ENCODE measurements at places on chromosomes 2 and 18.

GRCh38 chr18:35620765-35621164, 39.2 kb downstream of the GALNT1 start:
- DNase-seq: peak; percentile 17

DNA sequence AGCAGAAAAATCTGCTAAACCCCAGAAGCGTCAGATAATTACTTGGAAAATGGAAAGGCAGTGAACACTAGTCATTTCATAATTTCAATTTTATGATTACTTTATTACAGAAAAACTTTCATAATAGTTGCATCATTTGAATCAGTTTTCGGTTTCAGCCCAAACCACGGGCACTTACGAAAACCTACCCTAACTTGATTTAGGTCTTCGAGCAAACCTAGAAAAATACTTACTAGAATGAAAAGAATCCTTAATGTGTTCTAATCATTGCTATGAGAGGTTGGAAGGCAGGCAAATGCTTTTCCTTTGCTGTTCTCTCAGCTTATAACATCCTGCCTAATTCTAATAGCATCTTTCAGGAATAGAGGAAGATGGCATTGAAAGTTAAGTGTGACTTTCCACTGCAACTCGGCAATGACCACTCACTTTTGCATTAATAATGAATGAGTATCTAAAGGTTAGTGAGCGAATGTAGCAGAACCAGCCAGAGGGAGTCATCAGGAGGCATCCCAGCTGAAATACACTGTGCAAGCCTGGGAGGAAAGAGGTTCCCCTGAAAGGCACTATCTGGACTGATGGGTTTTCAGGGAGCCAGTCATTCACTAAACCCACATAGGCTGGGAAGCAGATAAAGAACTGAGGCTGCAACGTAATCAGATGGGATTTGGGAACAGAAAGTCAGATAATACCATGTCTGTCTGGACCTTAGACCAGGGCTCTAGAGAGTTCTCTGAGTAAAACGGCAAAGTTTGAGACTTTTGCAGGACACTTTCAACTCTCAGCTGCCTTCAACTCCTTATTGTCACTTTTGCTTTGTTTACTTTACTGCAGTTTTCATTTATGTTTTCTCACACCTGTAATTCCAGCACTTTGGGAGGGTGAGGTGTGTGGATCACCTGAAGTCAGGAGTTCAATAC, 520.8 kb downstream of the RNF144A start:
- DNase-seq: no peak

DNA sequence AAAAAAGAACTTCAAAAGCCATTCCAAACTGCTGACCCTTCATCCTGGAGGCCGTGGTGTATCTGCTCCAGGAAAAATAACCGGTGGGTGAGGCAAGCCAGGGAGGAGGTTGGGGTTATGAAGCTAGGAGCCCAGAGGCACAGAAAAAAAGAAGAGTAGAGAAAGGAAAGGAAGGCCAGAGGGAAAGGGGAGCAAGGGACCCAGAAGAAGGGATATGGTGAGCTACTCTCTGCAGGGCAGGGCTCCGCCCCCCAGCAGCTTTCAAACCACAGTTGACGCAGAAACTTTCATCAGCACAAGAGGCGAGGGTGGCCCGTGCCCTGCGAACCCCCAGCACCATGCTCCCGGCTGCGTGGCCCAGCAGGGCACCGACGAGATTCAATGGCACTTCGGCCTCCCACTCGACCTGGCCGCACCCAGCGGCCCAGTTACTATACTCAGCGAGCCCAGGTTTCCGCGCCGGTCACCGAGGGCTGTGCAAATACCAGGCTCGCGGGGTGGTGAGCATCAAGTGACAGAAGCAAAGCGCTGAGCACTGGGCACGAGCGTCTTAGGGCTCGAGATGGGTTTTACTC, 665 bp downstream of the MCM6 start:
- peak; percentile 43 for DNase-seq

GRCh38 chr2:196137271-196137670, 34.1 kb downstream of the STK17B start:
- no peak for DNase-seq

GRCh38 chr2:203688798-203689197, 17.6 kb upstream of the CD28 start:
- DNase-seq: no peak

- no peak for DNase-seq
Observed at GRCh38 chr2:168277276-168277675, 29.9 kb upstream of the STK39 start.

- no peak for DNase-seq
Observed at GRCh38 chr18:22052405-22053105, 116.8 kb upstream of the GATA6 start.

GRCh38 chr2:149075853-149076252, 37.4 kb downstream of the LYPD6B start:
- DNase-seq: no peak

DNA sequence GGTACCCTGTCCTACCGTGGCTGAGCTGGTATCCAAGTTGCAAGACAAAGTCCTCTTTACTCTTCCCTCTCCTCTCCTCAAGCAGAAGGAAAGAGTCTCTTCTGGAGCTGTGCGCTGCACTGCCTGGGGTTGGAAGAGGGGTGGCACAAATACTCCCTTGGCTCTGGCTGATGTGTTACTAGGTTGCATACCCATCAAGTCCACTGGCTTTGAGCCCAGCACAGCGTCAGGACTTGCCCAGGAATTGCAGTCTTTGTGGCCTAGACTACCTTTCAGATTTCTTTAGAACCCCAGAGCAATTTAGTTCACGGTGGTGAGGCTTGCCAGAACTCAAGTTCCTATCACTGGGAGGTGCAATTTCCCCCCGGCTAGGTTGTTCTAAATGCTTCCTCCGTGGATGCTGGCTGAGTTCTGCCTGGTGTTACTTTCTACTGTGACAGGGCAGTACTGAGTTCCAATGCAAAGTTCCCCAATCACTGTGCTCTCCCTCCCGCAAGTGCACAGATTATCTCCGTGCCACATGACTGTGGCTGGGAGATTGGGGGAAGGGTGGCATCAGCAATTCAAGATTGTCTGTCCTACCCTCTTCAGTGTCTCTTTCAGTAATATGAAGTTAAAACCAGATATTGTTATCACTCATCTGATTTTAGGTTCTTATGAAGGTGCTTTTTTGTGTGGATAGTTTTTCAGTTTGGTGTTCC, 13.4 kb downstream of the MYO3B start:
- DNase-seq: no peak

DNA sequence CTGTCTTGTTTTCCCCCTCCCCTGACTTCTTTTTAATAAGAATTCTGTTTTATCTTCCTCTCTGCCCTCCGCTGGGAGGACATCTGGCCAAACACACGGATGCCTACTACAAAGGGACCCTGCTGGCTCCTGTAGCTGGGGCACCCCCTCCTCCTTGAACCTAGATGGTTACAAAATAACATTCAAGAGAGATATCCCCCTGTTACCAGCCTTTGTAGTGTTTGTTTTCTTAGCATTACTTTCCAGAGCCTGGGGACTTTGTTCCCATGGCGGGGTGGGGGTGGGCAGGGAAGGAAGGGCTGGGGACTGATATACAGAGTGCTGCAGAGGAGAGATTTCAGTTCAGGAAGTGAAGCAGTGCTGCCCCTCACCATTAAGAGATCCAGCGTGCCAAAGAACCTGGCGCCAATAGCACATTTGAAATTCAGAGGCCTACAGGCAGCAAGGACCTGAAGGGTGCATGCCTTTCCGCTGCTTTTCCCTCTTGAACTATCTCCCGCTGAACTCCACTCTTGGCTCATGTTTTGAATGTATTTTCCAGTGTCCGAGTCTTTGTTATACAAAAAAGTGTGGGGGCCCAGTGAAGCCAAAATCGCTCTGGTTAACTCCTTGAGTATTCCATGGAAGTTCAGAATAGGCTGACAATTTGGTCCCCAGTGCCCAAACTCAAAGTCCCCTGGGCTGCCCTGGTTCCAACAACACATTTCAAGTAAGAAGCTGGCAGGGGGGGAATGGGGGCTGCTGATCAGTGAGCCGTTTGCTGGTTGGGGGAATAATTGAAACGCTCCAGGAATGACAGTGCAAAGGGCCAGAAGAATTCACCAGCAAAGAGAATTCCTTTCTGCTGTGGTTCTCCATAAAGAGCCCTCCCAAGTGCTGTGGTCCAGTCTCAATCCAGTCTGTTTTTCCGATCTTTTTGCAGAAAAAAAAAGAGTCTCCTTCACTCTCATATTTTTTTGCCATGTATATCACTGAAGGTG, 94.8 kb upstream of the THOC1 start:
- DNase-seq: peak; percentile 49

DNA sequence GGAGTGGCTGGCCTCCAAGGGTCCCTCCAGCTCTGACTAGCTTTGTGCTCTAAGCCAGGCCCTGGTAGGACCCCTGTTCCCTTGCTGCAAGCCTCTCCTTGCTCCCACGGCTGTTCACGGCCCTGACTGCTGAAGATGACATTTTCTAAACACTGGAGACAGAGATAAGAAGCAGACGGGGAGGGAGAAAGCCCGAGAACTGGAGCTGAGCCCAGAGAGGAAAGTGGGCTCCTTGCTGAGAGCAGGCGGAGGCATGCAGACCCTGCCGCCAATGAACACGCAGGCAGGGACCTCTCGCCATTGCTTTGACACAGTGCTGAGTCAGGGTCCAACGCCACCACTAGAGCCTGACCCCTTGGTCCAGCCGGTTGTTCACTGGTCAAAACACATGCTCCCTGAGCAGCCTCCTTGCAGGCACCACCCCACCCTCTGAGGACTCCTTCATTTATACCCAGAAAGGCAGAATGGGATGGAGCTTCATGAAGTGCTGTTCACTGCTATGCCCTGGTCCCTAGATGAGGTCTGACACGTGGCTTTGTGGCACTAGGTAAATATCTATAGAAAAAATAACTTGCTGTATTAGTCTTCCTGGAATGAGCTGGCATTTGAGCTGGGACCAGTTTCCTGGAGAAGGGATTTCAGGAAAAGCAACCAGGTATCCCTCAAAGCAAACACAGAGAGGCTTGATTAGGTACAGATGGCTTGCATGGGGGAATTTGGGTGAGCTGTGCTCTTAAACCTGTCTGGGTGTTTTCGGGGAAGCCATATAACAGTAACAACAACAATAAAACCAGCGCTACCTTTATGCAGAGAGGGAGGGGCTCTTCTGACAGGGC, 65.7 kb downstream of the MCFD2 start:
- no peak for DNase-seq

- DNase-seq: no peak
Observed at GRCh38 chr2:75018162-75018561, 59.7 kb downstream of the POLE4 start.

DNA sequence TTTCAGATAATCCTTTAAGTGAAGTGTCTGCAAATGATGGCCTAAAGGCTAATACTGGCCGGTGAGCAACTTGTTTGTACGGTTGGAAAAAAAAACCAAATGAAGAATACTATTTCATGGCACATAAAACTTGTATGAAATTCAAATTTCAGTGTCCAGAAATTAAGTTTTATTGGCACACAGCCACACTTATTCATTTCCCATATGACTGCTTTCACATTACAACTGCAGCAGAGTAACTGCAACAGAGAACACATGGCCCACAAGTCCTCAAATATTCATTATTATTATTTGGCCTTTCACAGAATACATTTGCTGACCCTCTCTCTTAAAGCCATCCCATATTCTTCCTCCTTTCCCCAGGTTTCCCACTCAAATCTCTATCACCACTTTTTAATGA, 1268.6 kb downstream of the LRP1B start:
- DNase-seq: no peak

- DNase-seq: no peak
Observed at GRCh38 chr2:178807227-178808008, at the start of gene TTN. Gene TTN (minus strand): TSS chr2:178807423. CDS start chr2:178804642, 2,781 bp downstream.

- no peak for DNase-seq
Observed at GRCh38 chr2:107618769-107619168, 207.9 kb upstream of the RGPD4 start.

DNA sequence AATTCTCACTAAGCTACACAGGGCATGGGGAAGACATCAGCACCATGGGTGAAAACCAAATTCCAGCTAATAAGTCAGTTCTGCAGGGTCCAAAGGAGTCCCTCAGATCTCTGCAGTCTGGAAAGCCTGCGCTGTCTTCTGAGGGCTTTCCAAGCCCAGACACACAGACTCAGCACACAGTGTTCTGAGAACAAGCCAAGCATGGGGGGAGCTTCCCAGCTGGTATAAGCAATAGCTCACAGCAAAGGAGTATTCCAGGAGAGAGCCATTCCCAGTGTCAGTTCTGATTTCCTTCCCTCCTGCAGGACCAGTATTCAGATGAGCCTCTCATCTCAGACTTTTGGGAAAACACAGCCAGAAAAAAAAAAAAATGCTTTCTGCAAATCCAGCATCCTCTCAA, 370.8 kb downstream of the TNS1 start:
- DNase-seq: no peak

DNA sequence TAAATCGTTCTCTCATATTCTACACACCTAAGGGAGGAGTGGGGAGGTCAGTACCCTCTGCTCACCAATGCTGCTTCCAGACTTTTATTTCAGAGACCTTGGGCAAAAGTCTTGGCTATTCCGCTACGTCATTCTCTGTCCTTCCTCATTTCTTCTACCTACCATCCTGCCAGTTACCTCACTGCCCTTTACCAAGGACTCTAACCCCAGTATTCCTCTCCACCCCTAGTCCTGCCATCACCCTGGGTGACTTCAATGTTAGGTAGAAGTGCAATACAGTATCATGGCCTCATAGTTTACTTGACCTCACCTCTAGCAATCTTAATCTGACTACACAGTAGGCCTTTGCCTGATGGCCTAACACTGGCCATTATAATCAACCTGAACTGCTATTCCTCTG, 27.8 kb downstream of the RTN4 start:
- no peak for DNase-seq

DNA sequence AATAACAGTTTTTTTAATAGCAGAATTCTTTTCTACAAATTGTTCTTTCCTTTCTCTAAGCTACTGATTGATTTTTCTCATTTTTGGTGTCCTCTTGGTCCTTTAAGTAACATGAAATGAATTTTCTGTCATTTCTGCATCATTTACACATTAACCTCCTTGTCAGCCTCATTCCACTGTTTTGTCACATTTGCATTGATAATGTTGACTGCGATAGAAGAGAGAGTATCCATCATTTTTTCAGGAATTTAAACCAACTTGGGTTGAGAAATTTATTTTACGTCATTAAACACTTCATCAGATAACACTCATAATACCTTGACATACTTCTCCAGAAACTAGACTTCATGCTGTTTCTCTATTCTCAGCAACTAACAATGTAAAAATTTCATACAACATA, 422.2 kb downstream of the LRRTM4 start:
- no peak for DNase-seq

DNA sequence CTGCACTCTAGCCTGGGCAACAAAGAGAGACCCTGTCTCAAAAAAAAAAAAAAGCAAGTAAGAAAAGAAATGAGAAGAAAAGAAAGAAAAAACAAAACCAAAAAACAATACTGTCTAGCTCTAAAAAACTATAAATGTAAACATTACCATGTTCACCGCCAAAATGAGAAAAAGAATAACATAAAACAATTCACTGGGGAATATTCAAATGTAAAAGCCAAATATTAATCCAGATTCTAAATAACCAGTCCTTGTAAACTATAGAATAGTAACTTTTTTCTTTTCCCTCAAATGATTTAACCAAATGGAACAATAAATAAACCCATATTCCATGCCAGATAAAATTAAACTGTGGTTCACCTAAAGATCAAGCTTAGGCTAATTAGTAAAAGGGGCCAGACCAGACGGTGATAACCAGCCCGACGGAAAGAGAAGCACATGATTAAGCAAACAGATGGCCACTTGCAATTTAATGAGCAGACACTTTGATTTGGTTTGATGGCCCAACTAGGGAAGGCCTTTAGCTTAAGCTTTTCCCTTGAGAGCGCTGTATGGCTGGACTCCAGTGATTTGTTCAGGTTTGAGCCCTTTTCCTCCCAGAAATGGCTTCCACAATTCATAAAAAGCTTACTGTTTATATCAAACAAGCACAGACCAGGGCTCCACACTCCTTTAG, 39.4 kb upstream of the ZNF397 start:
- DNase-seq: no peak
